ENCODE measurements at places on chromosomes 2 and 18.

DNA sequence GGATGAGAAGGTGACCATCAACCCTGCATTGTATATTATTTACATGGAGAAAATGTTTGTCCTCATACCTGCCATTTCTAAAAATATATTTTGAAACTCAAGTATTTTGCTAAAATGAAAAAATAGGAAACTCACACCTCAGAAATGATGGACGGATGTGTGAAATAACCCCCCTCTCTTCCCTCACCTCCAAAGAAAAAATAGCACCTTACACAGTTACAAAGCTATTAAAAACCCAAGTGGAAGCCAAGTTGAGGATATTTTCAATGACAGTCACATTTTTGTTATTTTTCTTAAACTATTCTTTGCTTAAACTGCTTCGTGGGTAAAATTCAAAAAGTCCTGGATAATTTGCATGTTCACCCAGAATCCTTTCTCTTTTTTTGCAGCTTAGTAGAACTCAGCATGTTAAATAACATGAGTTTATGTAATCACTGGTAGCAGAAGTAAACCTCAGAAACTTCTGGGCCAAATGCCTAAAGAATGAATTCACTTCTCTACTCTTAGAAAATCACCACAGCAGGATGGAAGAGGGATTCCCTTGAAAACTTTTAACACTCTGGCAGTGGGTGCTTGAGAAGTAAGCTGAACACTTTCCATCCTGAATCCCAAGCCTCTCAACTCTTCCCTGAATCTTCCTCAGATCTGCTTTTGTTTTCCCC is 768 bp downstream of the DSC1 start:
- DNase-seq: no peak

- DNase-seq: no peak
Measured at GRCh38 chr2:7788736-7789135, 871.5 kb downstream of the RNF144A start.

GRCh38 chr2:179861416-179862067 is at the start of gene ZNF385B:
Gene ZNF385B, minus strand, starts transcription at chr2:179861612.
- DNase-seq: no peak

DNA sequence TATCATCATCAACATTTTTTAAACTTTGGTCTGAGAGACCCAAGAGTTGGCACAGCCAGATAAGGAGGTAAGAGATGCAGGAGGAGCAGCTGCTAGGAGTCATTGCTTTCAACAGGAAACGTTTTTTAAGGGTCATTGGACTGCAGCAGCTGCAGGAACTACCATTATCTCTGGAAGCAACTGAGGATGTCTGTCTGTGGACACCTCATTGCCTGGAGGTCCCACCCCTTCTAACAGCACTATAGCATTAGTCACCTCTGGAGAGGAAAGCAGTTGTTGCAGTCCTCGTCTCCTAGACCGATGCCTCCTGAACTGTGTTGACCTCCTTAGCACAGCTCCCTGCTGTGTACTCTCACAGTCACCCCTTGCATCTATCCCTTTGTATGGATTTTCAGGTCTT is 21.5 kb upstream of the FSHR start:
- DNase-seq: no peak

DNA sequence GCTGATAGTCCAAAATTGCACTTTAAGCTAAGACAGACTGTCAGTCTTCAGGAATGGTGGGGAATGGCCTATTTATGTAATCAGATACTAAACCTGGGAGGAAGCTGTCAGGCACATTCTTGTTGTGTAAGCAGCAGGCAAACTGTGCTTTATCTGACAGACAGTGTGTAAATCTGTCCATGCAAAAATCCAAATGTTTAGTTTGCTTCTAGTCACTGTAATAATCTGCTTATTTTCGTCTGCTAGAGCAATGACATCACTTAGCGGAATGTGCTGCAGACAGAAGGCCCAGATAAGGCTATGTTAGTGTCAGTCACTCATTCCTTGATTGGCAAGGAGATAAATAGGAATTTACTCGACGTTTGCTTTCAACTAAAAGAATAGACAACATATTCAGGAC is 263.5 kb downstream of the ZNF407 start:
- no peak for DNase-seq

- DNase-seq: no peak
Measured at GRCh38 chr2:170492010-170492409, 223.1 kb upstream of the SP5 start.

- no peak for DNase-seq
Measured at GRCh38 chr2:177646791-177647190, 254.2 kb downstream of the AGPS start.

GRCh38 chr18:54765636-54766375 is 62.5 kb upstream of the RAB27B start:
- DNase-seq: no peak

Measured in stimulated activated CD8-positive, alpha-beta memory T cell treated with anti-CD3 and anti-CD28 coated beads, Interleukin-4, amount 100 ng/mL, for 24 hours (primary cell).